ENCODE measurements at places on chromosomes 4 and X.

DNA sequence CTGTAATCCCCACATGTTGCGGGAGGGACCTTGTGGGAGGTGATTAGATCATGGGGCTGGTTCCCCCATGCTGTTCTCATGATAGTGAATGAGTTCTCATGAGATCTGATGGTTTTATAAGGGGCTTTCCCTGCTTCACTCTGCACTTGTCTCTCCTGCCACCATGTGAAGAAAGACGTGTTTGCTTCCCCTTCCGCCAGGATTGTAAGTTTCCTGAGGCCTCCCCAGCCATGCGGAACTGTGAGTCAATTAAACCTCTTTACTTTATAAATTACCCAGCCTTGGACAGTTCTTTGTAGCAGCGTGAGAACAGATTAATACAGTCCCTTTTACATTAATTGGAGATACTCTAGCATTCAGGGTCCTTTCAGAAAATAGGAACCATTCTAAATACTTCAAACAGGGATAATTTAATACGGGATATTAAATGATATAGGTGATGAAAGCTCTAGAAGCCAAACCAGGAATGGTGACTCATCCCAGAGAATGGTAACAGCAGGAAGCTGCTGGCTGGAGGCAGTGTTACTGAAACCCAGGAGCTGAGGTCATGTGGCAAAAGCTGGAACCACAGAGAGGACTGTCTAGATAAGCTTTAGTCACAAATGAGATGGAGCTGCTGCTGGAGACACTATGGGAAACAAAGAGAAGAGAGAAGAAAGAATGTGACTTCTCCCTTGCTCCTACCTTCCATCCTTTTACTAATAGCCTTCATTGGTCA is 57.3 kb downstream of the GSTCD start:
- no peak for DNase-seq

DNA sequence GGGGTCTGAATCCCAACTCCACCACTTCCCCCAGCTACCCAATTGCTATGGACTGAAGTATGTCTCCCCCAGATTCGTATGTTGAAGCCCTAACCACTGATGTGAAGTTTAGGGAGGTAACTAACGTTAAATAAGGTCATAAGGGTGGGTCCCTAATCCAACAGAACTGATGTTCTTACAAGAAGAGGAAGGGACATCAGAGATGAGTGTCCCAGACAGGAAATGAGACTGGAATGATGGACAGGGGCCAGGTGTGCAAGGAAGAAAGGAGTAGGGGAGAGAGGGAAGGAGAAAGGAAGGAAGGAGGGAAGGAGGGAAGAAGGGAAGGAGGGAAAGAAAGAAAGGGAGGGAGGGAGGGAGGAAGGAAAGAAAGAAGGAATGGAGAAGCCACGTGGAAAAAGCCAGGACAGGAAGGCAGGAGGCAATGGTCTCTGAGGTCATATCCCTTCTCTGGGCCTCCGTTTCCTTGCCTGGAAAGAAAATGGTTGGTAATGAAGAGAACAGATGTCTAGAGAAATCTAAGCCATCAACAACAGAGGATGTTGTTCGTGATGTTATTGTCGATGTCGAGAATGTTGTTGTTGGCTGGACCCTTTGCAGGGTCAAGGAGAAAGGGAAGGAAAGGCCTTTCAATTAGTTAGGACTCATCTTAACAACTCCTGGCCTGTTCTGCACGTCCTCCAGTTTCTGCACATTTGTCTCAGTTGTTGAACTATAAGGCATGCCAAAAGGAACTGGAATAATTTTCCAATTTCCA is 59.0 kb upstream of the FGFBP2 start:
- DNase-seq = no peak

GRCh38 chr4:173360587-173361221 is 10.1 kb upstream of the SAP30 start:
- DNase-seq = no peak

GRCh38 chrX:130772776-130773143 is 130.2 kb downstream of the ENOX2 start:
- DNase-seq = no peak

GRCh38 chr4:868421-868820 is 42.5 kb upstream of the CPLX1 start:
- DNase-seq = no peak

DNA sequence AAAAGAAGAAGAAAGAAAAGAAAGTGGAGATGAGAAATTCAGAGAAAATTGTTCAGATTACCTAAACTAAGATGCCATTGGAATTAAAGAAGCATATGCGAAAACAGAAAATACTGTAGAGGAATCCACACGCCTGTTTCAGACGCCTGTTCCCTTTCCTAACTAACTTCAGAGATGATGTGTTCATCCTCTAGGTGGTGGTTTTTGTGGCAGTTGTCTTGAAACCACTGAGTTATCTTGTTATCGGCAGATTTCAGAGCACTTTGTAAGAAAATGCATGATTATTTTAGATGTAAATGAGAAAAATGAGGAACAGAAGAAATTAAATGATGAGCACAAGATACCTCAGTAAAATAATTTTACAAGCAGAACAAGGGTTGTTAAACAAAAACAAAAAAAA is 48.3 kb downstream of the FUNDC1 start:
- no peak for DNase-seq

DNA sequence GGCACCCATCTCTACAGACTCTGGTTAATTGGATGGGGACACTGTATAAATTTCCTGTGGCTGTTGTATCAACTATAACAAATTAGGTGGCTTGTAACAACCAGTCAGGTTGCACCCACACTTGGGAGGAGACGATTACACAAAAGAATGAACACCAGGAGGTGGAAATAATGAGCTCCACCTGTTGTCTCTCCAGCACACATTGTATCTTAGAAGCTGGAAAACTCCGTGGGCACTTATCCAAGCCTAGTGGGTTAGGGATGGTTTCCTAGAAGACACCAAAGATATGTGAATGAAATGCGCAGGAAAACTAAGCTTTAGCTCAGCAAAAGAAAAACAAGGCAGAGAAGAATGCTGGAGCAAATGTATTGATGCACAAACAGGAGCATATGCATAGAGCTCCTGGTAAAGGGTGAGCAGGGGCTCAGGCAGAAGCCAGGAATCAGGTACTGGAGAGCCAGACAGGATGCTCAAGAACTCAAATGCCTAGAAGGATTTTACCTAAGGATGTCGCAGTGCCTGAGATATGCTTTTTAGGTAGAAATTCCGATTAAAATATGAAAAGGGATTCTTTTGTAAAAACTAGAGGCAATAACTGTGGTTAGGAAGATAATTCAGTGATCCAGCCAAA is 111.7 kb downstream of the GALNTL6 start:
- DNase-seq = no peak

DNA sequence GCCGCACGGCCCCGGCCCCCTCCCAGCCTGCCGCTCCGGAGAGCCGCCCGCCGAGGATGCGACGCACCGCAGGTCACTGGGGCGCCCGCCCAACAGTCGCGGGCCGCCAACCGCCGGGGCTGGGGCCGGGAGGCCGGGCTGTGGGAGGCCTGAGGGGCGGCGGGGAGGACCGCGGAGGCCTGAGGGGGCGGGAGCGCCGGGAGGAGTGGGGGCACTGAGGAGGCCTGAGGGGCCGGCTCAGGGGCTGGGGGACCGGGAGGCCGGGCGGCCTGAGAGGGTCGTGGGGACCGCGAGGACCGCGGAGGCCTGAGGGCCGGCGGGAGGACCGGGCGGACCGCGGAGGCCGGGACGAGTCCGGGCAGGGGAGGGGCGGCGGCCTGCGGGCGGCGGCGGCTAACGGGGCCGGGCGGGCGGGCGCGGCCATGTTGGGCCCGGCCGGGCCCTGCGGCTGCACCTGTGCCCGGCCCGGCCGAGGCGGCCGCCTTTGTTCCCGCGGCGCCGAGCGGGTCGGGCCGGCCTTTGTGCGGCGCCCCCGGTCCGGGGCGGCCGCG is 353 bp downstream of the NSD2 start:
- no peak for DNase-seq

- DNase-seq = no peak
These were observed 84.6 kb downstream of the RELL1 start for GRCh38 chr4:37601531-37601930.

DNA sequence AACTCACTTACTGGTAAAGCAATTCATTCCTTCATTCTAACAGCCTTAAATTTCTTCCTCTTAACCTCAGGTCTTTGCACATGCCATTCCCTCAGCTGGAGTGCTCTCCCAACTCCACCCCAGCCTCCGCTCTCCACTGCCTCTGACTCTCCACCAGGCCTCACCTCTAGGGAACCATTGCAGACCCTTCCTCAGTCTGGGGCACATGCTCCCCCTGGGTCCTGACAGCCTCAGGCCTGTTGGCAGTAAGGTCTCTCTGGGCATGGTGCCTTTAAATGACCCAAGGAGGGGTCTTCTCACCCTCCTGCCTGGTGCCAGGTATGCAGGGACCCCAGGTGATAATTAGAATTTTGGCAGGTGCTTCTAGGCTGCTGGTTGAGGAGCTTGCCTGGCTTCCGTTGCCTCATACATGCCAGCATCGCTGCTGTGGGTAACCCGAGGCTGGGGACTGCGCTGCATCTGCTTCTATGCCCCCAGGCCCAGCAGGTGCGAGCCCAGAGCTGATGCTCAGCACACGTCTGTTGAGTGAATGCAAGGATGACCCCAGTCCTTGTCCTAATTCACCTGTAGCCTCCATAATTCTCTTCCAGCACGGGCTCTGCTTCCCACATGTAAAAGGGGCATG is 27.5 kb upstream of the GPR78 start:
- DNase-seq = no peak

DNA sequence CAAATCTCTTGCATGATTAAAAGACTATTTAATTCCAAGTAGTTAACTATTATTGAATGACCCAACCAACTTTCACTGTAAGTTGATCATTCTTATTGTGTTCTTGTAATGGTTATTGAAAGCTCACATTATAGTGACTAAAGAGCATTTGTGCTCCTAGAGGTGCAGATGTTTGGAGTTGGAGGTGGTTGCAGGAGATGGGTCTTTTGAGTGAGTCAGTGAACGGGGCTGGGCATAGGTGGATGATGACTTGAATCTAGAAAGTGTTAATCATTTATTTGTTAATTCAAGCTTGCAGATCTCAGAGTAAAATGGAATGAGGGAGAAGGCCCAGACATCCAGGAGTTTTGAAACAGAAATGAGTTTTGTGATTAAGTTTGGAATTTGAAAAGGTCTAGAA is 13.7 kb downstream of the NWD2 start:
- no peak for DNase-seq

GRCh38 chr4:128470492-128471053 is 183.0 kb upstream of the PGRMC2 start:
- no peak for DNase-seq

- peak; percentile 69 for DNase-seq
These were observed 36.8 kb downstream of the RTL5 start for GRCh38 chrX:72094894-72095293.

GRCh38 chrX:81316163-81316562 is 114.3 kb downstream of the SH3BGRL start:
- DNase-seq = no peak

DNA sequence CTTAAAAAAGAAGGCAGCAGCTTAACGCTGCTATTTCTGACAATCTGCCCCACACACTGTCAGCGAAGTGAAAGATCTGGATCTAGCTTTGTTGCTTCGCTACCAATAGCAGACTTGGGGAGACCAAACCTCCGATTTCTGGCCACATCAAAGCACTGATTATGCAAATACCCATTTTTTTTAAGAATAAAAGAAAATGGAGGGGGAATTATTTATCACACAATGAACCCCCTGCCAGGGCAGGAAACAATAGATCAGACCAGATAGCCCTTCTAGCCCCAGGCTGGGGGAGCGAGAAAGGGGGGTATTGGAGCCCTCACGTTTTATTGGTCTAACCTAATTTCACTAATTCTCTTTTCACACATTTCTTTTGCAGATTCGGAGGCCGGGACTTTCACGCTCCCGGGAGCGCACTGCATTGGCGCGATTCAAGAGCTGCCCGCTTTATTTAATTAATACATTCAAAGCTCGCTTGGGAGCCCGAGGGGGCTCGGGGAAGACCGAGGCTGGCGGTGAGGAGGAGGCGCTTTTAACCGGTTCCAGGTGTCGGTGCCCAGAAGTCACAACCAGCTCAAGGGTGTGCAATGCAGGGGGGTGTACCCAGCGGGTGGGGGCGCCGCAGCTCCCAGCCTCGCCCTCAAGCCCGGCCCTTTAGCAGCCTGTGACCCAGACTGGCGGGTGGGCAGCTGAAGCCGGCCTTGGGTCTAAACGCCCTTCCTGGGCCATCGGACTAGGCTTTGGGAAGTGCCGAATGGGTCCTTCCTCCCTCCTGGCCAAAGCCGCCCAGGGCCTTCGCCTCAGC is 5.5 kb downstream of the NEUROG2 start:
- no peak for DNase-seq

DNA sequence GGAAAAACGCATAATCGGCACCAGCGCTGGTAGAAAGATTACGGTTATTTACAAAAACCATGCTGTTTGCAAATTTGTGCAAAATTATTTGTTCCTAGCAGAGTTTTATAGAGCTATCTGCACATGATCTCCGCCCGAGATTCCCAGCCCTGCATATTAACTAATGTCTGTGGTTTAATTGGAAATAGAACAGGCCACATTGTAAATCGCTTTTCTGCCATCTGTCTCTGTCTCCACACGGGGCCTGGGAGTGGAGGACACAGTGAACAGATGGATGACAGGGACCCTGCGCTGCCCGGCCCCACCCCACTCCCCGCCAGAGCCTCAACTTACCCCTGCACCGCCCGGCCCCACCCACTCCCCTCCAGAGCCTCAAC is 126.9 kb downstream of the FAM53A start:
- DNase-seq = no peak
